ENCODE measurements at places on chromosomes 5 and 9.

- H3K4me1 ChIP-seq, result no peaks in the 10 kb centered on the region
- DNase-seq, result no peak
These were observed 156.4 kb upstream of the COX7C start for GRCh38 chr5:86461169-86461956.

GRCh38 chr5:143790457-143791112 is 21.4 kb upstream of the HMHB1 start:
- no peak for DNase-seq
- H3K36me3 ChIP-seq, result no peaks in the 10 kb centered on the region
- H3K4me3 ChIP-seq, result no peak overlapping the region
- peaks cover 5% of the 10 kb centered on the region for H3K4me1 ChIP-seq

- DNase-seq, result no peak
- no peak overlapping the region for H3K4me3 ChIP-seq
- H3K36me3 ChIP-seq, result no peaks in the 10 kb centered on the region
- H3K27ac ChIP-seq, result no peak overlapping the region
- no peaks in the 10 kb centered on the region for H3K27me3 ChIP-seq
These were observed 55.2 kb upstream of the DAPK1 start for GRCh38 chr9:87442451-87442850.

DNA sequence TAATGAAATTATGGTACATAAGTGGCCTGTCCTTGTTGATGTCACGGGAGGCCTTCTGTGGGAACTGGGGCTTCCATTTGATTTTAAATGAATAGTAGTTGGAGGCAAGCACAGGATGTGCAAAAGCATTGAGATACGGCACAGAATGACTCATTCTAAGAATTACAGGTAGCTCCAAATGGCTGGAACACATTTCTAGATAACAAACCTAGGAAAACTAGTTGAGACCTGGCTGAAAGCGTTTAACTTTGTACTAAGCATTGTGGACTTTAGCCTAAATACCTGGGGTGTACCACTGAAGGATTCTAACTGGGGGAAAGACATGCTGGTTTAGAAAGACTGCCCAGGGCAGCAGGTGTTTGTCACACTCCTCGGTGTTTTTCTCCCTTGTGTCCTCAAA is 9.4 kb downstream of the SKP2 start:
- H3K27me3 ChIP-seq, result no peaks in the 10 kb centered on the region
- no peak for DNase-seq
- H3K27ac ChIP-seq, result no peak overlapping the region
- H3K4me1 ChIP-seq, result peaks cover 37% of the 10 kb centered on the region

- H3K27ac ChIP-seq, result no peak overlapping the region
- H3K4me1 ChIP-seq, result peaks cover 42% of the 10 kb centered on the region
- no peak for DNase-seq
- no peak overlapping the region for H3K4me3 ChIP-seq
These were observed 7.0 kb upstream of the SUB1 start for GRCh38 chr5:32578363-32578762.

DNA sequence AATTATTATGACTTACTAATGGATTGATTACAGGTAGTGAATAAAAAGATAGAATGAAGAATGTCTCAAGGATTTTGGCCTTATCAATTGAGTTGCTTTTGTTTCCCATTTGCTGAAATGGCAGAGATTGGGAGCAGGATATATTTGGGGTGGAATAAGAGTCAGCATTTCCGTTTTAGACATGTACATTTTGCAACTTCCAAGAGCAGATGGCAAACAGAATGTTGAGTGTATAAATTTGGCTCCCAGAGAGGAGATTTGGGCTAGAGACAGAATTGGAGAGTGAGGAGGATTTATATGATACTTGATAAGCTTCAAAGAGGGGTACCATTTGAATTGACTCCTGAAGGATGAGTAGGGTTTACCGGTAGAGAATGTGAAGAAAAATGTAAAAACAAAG is 437.9 kb upstream of the PAPPA start:
- no peaks in the 10 kb centered on the region for H3K4me1 ChIP-seq
- H3K27ac ChIP-seq, result no peak overlapping the region
- DNase-seq, result no peak
- H3K36me3 ChIP-seq, result no peaks in the 10 kb centered on the region
- H3K27me3 ChIP-seq, result no peaks in the 10 kb centered on the region

DNA sequence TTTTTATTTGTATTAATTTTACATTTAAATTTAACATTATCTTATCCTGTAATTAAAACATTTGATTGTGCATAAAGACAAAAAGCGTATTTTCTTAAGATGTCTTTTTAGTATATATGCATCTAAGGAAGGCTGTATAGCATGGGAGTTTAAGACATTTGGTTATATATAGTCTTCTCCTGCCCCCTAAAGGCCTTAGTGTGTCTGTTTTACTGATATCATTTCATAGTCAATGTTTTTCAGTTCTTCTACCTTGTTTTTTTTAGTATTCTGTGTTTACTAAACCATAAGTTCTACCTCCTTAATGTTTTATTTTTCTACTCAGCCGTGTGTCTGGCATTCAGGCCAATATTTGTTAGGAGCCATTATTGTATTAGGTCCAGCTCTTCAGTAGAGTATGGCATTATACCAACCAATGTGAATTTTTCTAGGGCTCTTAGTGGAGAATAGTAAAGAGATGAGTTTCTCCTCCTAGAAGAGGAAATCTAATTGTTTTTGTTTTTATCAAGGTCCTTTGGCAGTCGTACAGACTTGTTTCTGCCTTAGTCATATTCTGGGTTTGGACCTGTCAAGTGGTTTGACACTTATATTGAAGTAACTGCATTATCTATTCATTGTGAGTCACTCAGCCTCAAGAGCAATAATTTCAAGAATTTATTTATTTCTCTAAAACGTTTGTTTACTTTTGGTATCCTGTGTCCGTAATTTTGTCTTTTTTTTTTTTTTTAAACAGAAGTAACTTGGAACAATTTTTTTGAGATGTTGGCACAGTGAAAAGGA is 74.8 kb downstream of the SLF1 start:
- H3K36me3 ChIP-seq, result peaks cover 34% of the 10 kb centered on the region
- H3K27ac ChIP-seq, result no peak overlapping the region
- peaks cover 9% of the 10 kb centered on the region for H3K4me1 ChIP-seq
- H3K27me3 ChIP-seq, result no peaks in the 10 kb centered on the region
- no peak overlapping the region for H3K4me3 ChIP-seq

DNA sequence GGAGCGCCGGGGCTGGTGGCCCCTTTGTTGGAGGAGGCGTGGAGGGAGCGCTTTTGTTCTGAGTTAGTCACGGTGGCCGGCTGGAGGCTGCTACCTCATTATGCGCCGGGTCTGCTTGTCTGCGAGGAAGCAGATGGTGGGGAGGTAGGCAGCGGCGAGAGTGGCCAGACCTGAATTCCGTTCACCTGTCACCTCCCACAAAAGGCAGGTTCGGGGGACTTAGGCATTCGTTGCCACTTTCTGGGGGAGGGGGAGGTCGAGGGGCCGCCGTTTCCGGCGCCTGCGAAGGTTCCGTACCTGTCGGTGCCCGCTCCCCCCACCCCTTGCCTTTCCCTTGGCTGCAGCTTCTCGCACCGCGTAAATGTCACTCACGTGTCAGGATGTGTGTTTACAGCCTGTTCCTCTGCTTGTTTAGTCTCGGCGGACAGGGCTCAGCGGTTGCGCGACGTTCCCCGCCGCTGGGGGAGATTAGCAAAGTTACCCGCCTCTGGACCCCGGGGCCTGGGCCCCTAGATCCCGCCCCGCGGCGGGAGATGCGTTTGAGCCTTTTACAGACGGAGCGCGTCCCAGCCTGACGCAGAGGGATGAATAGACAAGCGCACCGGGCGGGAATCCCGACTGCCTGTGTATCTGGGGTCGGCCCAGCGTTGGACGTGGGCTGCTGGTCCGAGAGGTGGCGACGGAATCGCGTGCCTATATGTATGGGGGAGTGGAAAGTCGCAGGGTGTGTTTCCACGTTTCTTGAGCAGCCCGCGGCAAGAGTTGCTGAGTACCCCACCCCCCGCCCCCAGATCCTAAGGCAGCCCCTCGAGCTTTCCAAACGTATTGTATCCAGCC is 2.7 kb upstream of the LHX2 start:
- H3K4me1 ChIP-seq, result peaks cover 17% of the 10 kb centered on the region
- H3K36me3 ChIP-seq, result peaks cover 15% of the 10 kb centered on the region
- peaks cover 78% of the 10 kb centered on the region for H3K27me3 ChIP-seq
- peak overlapping the region; percentile 13 for H3K4me3 ChIP-seq
- H3K27ac ChIP-seq, result peak overlapping the region; percentile 63
- DNase-seq, result no peak

GRCh38 chr5:36388288-36388687 is 86.6 kb upstream of the RANBP3L start:
- no peaks in the 10 kb centered on the region for H3K36me3 ChIP-seq
- no peak overlapping the region for H3K4me3 ChIP-seq
- H3K27me3 ChIP-seq, result peaks cover 12% of the 10 kb centered on the region
- no peak overlapping the region for H3K27ac ChIP-seq
- H3K4me1 ChIP-seq, result peaks cover 4% of the 10 kb centered on the region

GRCh38 chr9:95131023-95131943 is 186.2 kb downstream of the FANCC start:
- H3K4me1 ChIP-seq, result peaks cover 2% of the 10 kb centered on the region
- no peak overlapping the region for H3K27ac ChIP-seq
- no peak overlapping the region for H3K4me3 ChIP-seq
- no peaks in the 10 kb centered on the region for H3K27me3 ChIP-seq
- H3K36me3 ChIP-seq, result no peaks in the 10 kb centered on the region
- DNase-seq, result peak; percentile 56

DNA sequence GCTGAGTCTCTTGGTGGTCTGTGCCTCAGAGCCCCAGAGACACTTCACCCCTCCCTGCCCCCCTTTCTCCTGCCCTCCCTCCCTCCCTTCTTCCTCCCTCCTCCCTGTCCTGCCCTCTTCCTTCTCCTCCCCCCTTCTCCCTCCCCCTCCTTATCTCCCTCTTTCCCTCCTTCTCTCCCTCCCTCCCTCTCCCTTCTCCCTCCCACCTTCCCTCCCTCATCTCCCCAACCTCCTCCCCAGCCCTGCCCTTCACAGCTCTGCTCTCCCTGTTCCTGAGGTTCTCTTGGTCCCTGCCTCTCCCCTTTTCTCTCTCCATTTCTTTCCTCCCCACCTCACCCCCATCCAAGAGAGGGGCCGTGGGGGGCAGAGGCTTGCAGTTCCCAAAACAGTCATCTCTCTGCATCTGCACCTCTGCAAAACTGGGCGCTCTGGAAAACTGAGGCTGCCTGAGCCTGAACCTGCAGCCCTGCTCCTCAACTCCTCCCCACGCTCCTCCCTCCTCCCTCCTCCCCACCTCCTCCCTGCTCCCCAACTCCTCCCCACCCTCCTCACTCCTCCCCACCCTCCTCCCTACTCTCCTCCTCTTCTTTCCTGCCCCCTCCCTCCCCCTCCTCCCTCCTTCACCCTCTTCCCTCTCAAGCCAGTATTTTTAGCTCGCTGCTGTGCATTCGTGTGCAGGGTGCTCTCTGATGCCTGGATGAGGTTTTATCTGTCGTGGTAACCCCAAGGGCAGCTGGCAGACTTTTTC is 219.1 kb downstream of the C9orf50 start:
- no peak overlapping the region for H3K27ac ChIP-seq
- no peaks in the 10 kb centered on the region for H3K4me1 ChIP-seq
- no peak for DNase-seq
- H3K4me3 ChIP-seq, result no peak overlapping the region

DNA sequence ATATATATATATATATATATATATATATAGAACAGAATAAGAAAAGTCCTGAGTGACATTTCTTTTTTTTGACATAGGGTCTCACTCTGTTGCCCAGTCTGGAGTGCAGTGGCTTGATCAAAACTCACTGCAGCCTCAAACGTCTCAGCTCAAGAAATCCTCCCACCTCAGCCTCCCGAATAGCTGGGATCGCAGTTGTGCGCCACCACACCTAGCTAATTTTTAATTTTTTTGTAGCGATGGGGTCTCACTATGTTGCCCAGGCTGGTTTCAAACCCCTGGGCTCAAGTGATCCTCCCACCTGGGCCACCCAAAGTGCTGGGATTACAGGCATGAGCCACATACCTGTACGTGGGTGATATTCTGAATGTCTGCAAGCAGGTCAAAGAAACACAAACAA is 48.3 kb downstream of the SPRY4 start:
- H3K27ac ChIP-seq, result no peak overlapping the region
- no peaks in the 10 kb centered on the region for H3K27me3 ChIP-seq
- H3K4me1 ChIP-seq, result no peaks in the 10 kb centered on the region
- no peak overlapping the region for H3K4me3 ChIP-seq

- DNase-seq, result no peak
- no peaks in the 10 kb centered on the region for H3K36me3 ChIP-seq
- H3K4me1 ChIP-seq, result no peaks in the 10 kb centered on the region
- H3K4me3 ChIP-seq, result no peak overlapping the region
- peaks cover 5% of the 10 kb centered on the region for H3K27me3 ChIP-seq
- no peak overlapping the region for H3K27ac ChIP-seq
These were observed 23.5 kb downstream of the C7 start for GRCh38 chr5:40932766-40933165.

GRCh38 chr5:122154910-122155309 is 25.6 kb downstream of the ZNF474 start:
- H3K36me3 ChIP-seq, result no peaks in the 10 kb centered on the region
- no peak overlapping the region for H3K4me3 ChIP-seq
- DNase-seq, result no peak
- no peaks in the 10 kb centered on the region for H3K4me1 ChIP-seq
- H3K27ac ChIP-seq, result no peak overlapping the region
- no peaks in the 10 kb centered on the region for H3K27me3 ChIP-seq

GRCh38 chr5:1513326-1514026 is 10.3 kb downstream of the LPCAT1 start:
- peaks cover 13% of the 10 kb centered on the region for H3K36me3 ChIP-seq
- no peak for DNase-seq
